Fibroblast of skin of right biceps (primary cell): ENCODE measurements at places on chromosomes 13 and 19.

DNA sequence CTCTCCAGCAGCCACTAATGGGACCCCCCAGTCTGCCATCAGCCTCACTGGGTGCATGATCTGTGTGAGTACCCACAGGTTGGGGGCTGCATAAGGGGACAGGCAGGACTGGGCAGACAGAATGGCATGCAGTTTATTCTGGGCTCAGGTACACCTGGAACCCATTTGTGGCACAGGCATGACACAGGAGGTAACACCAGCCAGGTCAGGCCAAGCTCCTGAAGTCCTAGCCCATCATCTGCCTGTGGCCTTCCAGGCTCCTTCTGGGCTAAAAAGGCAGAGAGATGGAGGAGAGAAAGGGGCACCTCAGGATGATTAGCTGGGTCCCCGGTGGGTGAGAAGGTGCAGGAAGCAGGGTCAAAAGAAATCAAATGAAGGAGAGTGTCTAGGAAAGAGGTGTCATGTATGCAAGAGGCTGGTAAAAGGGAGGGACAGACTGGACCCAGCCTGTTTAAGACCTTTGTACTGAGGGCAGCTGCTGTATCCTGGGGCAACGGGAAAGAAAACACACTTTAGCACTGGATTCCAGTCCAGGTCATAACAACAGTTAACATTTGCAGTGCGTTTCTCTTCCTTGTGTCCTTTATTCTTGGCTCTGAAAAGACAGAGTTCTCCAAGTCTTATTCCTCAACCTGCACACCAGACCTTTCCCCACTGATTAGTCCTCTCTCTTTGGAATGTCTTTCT lies 20.2 kb upstream of the DGKH start:
- no peak for DNase-seq

DNA sequence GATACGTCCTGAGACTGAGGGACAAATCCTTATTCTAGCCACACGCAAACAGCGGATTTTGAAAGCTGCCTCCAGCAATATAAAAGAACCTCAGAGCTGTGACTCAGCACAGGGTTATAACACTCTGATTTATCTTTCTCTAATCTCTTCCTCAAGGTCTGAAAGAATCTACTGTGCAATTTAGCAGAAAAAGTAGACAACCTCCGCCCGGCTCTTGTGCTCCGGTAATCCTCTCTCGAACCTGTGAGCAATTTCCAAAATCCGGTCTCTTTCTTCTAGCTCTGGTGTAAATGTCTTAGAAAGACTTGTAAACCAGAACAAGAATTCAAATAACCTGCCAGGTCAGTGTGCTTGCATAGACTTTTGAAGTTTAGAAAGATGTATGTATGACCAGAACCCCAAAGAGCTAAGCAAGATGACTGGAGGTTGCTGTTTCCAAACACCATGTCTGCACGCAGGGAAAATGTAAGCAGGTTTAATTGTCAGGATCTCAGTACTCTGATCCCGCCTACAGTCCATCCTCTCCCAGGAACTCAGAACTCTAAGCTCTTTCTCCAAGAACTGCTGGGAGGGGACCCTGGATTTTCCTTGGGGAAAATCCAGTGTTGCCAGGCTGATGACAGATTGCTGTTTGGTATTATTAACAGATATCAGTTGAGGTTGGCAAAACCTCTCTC lies 338.1 kb downstream of the RFC3 start:
- peak; percentile 62 for DNase-seq

- peak; percentile 92 for DNase-seq
These were observed 23.5 kb upstream of the USP12 start for GRCh38 chr13:27194895-27195764.

GRCh38 chr13:60412909-60413616 lies 16.0 kb downstream of the TDRD3 start:
- DNase-seq = no peak

- no peak for DNase-seq
These were observed 83.3 kb upstream of the PCDH8 start for GRCh38 chr13:52931539-52932431.

- DNase-seq = no peak
These were observed 207.3 kb downstream of the DLEU7 start for GRCh38 chr13:50636007-50636704.

- peak; percentile 3 for DNase-seq
These were observed 40.4 kb downstream of the EDNRB start for GRCh38 chr13:77878190-77878589.

GRCh38 chr19:2042485-2043250 lies 8.4 kb downstream of the MKNK2 start:
- DNase-seq = no peak

- DNase-seq = peak; percentile 99
These were observed 16.0 kb upstream of the SEMA6B start for GRCh38 chr19:4575267-4576015.

GRCh38 chr19:38263689-38264485 lies 486 bp upstream of the SPINT2 start:
- peak; percentile 87 for DNase-seq

- peak; percentile 76 for DNase-seq
These were observed 82.3 kb upstream of the C1QTNF9B start for GRCh38 chr13:23979361-23980159.

GRCh38 chr13:60756306-60756705 lies 359.3 kb downstream of the TDRD3 start:
- no peak for DNase-seq

DNA sequence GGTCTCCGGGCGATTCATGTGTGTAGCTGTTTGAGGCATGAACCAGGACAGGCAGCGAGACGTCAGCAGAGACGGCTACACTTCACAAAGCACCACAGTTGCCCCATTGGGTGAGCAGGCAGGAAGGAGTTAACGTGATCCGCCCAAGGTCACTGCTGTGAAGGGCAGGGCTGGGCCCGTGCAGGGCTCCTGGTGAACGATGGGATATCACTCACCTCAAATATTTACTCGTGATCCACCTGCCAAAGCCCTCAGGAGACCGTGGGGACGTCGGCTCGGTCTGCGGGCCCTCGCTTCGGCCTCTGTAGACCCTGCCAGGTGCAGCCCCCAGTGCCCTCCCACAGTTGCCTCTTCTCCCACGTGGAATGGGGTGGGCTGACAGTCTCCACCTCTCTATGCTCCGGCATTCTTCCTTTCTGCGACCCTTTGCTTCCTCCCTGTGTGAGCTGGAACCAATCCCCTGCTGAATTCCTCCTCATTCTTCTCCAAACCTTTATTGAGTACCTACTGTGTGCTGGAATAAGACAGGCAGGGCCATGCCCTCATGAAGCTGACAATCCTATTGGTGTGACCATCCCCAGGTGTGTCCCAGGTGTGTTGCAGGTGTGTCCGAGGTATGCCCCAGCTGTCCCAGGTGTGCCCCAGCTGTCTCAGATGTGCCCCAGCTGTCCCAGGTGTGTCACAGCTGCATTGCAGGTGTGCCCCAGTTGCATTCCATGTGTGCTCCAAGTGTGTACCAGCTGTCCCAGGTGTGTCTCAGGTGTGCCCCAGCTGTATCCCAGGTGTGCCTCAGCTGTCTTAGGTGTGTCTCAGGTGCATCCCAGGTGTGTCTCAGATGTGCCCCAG lies 2.0 kb upstream of the GRK1 start:
- no peak for DNase-seq

DNA sequence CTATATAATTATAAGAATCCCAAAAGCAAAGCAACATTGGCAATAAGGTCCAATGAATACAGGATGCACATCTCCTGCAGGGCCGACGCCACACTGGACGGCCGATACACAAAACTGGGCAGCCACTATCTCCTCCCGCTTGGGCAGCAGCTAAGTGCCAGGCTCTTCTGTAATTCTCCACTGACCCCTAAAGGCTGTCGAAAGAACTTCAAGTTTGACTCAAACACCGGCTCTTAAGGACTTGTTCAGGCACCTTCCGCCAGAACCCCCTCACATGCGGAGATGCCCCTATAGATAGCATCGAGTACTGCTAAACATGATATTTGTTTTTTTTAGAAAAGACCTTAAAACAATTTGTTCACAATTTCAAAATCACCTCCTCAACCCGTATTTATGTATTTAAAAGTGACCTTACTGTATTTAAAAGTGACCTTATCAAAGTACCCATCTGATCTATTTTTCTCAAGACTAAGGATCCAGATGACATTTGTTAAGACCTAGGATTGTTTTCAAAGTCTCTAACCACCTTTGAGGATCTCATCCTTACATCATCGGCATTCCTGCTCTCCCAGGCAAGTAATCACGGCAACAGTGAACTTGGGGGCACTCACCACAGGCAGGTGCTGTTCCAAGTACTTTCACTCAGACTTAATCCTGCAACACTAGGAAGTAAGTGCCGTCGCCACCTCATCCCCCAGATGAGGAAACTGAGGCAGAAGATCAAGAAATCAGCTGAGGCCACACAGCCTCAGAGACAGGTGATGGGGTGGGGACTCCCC lies 77.8 kb downstream of the TUBGCP3 start:
- DNase-seq = peak; percentile 51

GRCh38 chr13:42396501-42396900 lies 124.5 kb downstream of the AKAP11 start:
- DNase-seq = no peak

DNA sequence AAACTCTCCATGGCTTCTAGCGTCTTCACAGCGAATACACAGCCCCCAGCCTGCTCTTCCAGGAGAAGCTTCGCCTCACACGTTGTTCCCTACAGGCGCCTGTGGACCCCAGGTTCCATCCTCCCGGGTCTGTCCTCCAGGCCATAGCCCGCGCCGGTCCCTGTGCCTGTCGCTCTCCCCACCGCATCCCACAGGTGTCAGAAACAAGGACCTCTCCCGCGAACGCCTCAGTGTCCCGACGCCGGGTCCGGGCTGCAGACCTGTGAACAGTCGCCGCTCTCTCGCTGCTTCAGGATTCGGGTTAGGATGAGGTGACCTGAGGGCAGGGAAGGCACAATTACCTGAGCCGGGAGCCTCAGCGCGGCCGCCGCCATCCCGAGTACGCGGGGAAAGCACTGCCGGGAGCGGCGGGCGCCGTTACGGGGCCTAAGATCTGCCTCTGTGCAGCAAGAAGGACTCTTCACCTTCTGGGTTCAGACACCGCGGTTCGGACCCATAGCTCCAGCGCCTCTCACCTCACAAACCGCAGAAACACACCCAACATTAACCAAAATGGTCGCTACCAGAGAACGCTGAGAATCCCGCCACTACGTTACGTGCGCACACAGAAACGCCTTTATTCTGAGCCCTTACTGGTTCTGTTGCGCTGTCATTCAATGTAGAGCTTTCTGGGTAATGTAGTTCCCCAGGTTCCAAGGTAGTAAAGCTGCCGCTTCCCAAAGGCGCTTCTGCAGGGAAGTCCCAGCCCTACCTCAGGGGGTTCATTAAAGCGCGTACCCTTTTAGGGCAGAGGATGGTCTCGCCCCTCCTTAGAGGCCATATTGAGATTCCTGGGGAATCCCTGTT lies at the start of gene ZNF418:
TSS of gene ZNF418 (minus strand) at position 583 of the 846 bp plus-strand sequence. CDS start 1,580 bp downstream, outside the sequence.
- peak; percentile 88 for DNase-seq

DNA sequence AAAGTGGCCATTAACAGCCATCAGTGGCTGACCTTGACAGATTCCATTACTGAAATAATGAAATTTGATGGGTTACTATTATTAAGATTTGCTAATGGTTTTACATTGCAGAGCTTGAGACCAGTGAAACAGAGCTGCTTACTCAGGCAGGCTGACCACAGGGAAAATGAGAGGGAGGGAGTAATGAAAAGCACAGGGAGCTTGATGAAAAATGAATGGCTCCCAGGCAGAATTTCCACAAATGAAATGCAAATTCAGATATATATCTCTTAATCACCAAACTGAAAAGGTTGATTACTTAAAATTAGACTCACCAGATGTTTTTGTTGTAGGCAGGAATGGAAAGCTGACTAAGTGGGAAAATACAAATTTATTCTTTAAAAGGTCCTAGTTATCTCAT lies 36.1 kb downstream of the HTR2A start:
- no peak for DNase-seq

- DNase-seq = no peak
These were observed 21.4 kb upstream of the TNFSF14 start for GRCh38 chr19:6691342-6691741.

DNA sequence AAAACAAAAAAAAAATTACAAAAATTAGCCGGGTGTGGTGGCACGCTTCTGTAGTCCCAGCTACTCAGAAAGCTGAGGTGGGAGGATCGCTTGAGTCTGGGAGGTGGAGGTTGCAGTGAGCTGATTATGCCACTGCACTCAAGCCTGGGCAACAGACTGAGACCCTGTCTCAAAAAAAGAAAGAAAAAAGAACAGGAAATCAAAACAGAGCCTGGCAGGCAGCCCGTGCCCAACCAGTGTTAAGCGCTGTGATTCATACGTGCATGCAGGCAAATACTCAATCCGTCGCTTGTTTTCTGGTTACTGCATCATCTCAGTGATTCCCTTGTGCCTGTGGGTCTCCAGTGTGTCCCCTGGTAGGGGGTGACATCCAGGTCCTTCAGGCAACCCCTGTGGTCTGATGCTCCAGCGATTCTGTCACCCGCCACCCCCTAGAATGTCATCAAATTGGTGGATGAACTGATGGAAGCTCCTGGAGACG lies 18.1 kb downstream of the DDX39A start:
- peak; percentile 23 for DNase-seq

DNA sequence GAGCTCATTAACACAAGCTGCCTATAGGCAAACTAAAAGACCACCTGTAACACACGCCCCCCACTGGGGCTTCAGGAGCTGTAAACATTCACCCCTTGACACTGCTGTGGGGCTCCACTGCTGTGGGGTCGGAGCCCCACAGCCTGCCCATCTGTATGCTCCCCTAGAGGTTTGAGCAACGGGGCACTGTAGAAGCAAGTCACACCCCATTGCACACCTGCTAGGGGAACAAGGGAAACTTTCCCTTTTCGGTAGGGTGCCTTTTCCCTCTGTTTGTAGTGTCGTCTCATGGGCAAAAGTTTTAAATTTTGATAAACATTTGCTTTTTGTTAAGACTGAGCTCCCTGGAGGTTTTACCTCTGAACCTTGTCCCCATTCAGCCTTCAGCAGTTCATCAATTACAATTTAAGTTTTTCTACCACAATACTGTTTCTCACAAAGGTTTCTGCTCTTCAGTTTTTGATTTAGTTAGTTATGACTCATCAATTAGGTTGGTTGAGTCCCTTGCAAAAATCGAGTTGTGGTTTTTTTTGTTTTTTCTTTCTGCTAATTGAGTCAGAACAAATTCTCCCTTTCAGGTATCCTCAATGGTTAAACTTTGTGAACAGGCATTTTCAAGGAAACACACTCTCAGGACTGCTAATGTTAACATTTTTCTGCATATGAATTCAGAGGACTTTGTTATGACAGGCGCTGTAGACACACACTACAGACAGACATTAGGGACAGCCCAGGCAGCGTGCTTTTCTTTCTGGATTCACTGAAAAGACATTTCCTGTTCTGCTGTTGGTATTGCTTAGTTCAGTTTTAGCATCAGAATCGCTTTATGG lies 35.1 kb downstream of the ZNF433 start:
- DNase-seq = peak; percentile 48

DNA sequence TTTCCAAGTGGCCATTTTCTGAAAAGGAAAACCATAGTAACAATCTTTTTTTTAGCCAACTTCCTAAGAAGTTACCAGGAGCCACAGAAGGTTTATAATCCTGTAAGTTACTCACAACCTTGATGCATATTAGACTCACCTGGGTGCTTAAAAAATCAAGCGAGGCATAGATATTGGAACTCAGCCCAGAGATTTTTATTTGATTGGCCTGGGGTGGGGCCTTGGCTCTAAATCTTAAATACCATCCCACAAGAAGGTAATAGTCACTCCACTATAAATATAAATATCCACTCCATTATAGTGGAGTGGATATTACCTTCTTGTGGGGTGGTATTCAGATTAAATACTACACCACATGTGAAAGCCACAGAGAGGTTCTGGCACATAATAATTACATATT lies 429.6 kb downstream of the RFC3 start:
- no peak for DNase-seq

- DNase-seq = no peak
These were observed 195.3 kb downstream of the LIG4 start for GRCh38 chr13:108020027-108020426.
